ENCODE measurements at places on chromosomes 5 and 9.

DNA sequence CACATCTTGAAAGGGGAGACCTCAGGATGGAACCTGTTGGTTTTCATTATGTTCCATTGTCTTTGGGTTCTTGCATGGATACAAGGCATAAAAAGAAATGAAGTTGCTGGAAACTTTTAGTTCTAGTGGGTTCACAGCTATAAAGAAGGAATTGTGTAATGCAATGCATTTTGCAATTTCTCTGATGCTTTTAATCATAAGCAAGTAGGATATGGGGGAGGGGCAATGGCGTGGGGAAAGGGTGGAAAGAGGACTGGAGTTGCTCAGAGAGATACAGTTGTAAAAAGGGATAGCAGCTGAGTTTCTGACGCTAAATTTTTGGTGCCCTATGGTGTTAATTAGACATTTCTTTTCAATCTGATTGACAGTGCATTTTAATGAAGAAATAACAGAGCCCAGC is 88.6 kb upstream of the FANCC start:
- DNase-seq = no peak

GRCh38 chr5:54876-55569 is 36.9 kb upstream of the PLEKHG4B start:
- DNase-seq = no peak

DNA sequence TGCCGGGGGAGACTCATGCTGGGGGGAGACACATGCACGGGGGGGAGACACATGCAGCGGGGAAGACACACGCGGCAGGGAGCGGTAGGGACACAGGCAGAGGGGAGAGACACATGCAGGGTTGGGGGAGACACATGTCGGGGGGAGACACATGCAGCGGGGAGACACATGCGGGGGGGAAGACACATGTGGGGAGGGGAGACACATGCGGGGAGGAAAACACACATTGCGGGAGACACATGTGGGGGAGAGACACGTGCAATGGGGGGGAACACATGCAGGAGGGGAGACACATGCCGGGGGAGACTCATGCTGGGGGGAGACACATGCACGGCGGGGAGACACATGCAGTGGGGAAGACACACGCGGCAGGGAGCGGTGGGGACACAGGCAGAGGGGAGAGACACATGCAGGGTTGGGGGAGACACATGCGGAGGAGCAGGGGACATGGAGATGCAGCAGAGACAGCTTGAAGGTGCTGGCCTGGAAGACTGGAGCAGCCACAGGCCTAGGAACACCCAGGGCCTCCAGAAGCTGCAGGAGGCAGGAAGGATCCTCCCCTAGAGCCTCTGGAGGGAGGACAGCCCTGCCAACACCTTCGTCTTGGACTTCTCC is 20.3 kb upstream of the OLFM1 start:
- DNase-seq = no peak

- no peak for DNase-seq
Measured at GRCh38 chr9:87337335-87338087, 160.2 kb upstream of the DAPK1 start.

DNA sequence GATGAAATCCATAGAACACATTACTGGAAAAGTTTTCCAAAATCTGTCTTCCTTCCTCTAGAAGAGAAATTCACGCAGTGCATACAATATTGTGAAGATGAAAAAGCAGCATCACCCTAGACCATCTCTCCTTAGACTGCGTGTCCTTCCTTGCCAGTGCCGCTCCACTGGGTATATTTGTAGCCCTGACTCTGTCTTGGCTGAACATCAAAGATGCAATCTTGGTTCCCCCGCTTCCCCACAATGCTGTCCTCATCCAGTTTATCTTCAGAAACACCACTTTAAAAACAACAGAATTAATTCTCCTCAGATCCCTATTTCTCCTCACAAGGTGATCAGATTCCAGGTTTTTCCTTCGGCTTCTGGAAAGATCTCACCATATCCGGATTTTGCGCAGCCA is 53.9 kb downstream of the ROR2 start:
- no peak for DNase-seq

- DNase-seq = no peak
Measured at GRCh38 chr5:90056911-90057705, 352.4 kb downstream of the CETN3 start.

DNA sequence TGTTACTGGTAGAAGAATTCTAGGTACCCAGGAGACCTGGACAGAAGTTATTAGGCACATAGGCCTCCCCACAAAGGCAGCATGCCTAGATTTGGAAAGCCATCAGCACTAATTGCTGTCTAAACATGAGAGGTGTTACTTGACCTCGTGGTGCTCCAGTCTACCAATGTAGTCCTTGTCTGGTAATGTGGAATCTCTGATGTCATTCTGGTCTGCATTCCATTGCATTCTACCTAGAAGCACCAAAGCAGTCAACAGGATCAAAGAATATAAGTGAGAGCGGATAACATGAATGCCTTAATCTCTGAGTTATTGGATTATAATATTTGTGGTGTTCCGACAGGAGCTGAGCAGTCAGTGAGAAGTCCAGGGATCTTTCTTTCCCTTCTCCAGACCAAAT is 175.2 kb downstream of the PSAT1 start:
- DNase-seq = no peak

DNA sequence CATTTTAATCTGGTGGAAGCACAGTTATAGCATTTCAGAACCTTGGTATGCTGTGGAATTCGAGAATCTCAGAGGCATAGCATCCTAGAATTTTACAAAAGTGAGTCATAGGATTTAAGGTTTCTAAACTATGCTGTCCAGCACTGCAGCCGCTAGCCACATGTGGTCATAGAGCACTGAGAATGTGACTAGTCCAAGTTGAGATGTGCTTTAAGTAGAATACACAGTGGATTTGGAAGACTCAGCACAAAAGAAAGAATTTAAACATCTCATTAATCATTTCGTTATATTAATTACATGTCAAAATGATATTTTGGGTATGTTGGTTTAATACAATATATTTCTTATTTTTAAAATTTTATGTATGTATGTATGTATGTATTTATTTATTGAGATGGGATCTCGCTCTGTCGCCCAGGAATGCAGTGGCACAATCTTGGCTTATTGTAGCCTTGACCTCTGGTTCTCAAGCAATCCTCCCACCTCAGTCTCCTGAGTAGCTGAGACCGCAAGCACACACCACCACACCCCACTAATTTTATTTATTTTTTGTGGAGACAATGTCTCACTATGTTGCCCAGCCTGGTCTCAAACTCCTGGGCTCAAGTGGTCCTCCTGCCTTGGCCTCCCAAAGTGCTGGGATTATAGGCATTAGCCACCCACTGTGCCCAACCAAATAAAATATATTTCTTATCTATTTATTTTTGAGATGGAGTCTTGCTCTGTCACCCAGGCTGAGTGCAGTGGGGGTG is 20.4 kb upstream of the RPS14 start:
- no peak for DNase-seq

DNA sequence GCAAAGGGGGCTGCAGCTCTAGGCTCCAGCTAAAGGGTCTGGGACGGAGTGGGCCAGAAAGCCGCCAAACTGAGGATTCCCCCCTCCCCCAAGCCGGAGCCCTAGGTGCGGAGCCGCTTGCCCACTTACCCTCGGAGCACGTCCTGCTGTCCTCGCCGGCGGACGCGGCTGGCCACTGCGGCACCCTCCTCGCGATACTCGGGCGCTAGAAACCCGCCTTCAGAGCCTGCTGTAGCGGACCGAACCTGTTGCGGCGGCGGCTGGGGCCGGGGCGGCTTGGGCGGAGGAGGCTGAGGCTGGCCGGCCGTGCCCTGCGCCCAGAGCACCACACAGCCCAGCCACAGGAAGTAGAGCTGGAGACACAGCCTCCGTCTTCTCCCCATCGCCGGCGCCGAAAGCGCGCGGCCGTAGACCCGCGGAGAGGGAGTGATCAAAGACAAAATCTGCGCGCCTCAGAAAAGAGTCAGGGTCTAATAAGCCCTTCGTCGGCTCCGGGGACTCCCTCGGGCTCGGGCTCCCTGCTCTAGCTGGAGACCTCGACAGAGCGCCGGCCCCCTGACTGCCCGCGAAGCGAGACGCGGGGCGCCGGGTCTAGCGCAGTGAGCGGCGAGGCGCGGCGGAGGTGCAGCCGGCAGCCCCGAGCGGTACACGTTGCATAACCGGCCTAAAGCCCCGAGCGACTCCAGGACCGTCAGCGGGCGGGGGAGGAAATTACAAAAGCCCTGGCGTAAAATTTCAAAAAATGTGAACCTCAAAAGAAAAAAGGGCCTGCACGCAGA is 635 bp downstream of the FBN2 start:
- DNase-seq = no peak

DNA sequence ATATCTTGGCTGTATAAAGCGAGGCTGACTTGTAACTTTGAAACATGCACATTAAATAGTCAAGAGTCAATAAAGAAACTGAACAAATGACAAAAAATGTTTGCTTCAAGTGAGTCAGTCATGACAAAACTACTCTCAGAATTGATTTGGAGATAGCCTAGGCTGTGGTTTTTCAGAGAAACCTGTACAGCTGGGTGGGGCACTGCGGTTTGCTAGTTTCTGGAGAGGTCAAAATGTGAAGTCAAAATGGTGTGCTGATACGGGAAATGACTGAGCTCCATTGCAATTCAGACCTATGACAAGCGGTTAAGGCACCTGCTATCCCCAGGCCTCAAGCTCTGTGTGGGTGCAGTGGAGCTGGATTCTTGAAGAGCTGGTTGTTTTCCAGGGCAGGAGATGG is 10.3 kb upstream of the CD180 start:
- peak; percentile 57 for DNase-seq
